ENCODE measurements at places on chromosomes 7 and 10. TPM values are rescaled to one million over a fixed set of nuclear protein-coding genes. Genes with fewer than 3 reads are reported as not detected.

GRCh38 chr10:18689498-18689897, 30.3 kb downstream of the ARL5B start:
- no peak for DNase-seq

Gene AKR1C8
- not detected for total RNA-seq

DNA sequence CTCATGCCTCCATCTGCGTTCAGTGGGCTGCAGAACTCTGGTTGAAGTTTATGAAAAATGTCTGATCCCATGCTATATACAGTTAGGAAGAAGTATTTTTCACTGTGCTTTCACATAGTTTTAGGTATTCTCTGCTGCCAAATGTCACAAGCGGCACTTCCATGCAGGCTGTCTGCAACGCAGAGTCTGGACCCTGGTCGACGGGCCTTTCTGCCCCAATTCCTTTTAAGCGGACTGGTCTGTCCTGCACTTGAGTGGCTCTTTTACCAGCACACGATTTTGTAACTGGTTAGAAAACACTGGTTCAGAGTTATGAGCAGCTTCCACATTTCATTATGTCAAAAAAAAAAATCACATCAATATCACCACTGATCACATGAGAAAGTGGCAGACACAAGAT, 143.0 kb downstream of the DIP2C start:
- DNase-seq = no peak

Gene VWDE
- 0.51 TPM for total RNA-seq

- no peak for DNase-seq
Measured at GRCh38 chr7:1068619-1069018, 19.3 kb upstream of the GPER1 start.

Gene CCL24
- total RNA-seq = not detected

- DNase-seq = no peak
Measured at GRCh38 chr10:81472927-81473470, 402.0 kb upstream of the NRG3 start.

Gene GHRHR
- total RNA-seq = not detected

DNA sequence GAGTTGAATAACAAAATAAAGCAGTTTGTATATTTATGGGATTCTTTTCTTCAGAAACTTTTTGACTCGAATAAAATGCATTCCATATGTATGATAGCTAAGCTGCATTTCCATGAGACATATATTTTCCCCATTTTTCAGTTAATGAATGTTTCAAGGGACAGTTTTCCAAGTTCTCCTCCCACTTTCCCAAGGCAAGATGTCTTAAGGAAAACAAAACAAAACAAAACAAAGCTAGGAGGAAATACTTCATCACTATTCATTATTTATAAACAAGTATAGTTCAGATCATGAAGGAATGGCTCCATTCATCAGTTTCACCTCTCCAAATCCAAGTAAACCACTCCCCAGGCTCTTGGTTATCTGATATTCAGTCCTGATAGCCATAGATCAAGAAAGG, 261.0 kb downstream of the WDR11 start:
- no peak for DNase-seq

DNA sequence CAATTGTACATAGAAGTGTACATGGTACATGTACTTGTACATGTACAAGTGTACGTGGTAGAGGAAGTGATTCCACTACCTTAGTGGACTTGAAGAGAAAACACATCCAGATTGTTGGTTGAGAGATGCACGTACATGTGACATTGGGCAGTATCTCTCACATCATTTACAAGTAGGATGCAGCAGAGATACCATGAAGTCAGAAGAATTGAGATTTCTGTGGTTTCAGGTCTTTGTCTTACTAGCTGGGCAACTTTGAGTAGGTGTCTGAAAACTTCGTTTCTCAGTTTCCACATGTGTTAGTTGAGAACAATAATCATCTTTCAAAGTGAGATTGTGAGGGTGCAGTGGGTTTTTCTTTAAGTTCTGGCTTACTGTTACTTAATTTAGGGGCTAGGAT, 21.5 kb downstream of the CLDN12 start:
- DNase-seq = no peak

Gene GPR141
- 0.80 TPM for total RNA-seq

Gene PLA2G12B
- total RNA-seq = not detected

DNA sequence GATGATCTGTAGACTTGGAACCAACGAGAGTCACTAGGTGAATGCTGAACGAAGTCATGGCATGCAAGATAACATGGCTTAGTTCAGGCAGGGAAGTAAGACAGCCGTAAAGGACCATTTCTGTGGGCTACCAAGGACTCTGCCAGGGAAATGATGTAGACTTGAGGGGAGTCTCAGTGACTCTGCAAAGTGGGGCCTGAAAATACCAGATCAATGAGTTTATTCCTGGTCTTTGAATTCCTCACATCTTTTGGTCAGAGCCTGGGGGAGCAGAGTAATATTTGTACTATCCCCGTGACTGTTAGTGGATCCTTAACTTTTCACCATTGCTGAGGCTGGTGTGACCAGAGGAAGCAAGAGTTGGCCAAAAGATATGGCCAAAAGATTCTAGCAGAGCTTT, 60.7 kb upstream of the INHBA start:
- DNase-seq = no peak

DNA sequence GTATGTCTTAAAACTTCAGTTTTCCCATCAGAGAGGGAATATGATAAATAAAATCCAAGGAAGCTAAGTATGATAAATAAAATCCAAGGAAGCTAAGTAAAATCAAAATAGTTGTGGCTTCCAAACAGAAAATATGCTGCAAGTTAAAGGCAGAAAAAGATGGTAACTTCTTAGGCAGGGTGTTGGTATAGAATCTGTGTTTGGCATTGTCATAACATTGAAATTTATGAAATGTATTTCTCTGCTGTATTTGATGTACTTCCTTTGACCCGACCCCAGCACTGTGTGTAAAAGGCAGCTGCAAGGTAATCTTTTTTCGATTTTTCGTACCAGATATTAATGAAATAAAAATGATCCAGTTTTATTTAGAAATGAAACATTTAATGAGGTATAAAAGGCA, 537.2 kb downstream of the TFEC start:
- DNase-seq = no peak

GRCh38 chr10:29473087-29473356, 161.7 kb downstream of the SVIL start:
- no peak for DNase-seq

DNA sequence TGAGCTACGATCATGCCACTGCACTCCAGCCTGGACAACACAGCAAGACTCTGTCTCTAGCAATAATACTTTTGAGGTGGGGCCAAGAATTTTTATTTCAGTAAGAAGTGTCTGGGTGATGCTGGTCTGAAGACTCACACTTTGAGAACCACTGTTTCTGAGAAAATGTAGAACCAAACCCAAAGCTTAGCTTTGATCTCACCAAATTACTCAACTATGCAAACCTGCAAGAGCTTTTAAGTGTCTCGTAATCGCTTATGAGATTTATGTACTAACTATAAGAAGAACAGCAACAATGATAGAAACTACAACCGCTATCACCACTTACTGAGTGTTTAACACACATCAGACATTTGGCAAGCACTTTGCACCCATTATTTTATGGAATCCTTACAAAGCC, 29.5 kb downstream of the APBB1IP start:
- DNase-seq = no peak

- DNase-seq = no peak
Measured at GRCh38 chr7:22578007-22578733, 78.2 kb upstream of the STEAP1B start.

Gene TMEM229A
- total RNA-seq = not detected

Gene CEP55
- 4.3 TPM for total RNA-seq

GRCh38 chr10:79142064-79142491, 73.3 kb downstream of the ZMIZ1 start:
- no peak for DNase-seq

DNA sequence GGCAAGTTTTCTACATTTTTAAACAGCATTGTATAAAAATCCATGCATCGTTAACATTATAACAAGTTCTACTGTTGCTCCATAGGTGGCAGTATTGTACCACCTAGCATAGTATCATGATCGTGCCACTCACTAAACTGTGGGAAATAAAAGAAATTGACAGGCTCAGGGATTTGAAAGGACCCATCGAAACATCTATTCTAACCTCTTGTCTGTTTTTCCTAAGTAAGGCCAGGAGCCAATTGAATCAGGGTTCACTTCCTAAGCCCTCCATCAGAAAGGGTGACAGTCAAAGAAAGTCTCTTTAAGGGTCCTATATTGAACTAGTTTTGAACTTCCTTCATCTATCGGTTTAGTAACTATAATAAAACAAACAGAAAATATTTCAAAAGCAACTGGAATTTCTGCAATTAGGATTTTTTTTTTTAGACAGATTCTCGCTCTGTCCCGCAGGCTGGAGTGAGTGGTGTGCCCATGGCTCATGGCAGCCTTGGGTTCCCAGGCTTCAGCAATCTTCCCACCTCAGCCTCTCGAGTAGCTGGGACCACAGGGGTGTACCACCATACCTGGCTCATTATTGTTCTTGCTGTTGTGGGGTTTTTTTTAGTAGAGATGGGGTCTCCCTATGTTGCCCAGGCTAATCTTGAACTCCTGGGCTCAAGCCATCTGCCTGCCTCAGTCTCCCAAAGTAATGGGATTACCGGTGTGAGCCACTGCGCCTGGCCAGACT, 9.4 kb downstream of the HACD1 start:
- DNase-seq = no peak

Gene ACSM6
- 4.7 TPM for total RNA-seq

- no peak for DNase-seq
Measured at GRCh38 chr7:100968031-100968430, 1.3 kb upstream of the MUC12 start.

- DNase-seq = no peak
Measured at GRCh38 chr10:45580371-45581215, 92.0 kb downstream of the ZFAND4 start.

DNA sequence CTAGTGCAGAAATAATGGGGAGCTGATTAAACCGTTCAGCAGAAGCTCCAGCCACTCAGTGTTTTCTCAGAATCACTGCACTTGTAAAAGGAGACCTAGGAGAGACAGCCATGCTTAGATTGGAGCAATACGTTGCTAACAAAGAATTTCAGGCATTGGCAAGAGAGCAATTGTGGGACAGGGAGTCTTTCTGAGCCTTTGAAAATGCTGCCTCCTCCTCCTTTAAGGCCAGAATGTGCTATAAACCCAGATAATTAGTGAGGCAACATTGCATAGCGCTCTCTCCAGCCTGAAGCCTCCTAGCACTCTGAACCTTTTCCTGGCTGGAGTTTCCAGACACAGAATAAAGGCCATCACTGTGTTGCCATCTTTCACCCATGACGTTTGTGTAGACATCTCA, 18.5 kb upstream of the PTPRN2 start:
- DNase-seq = no peak

Gene MYL10
- not detected for total RNA-seq

- no peak for DNase-seq
Measured at GRCh38 chr10:100827819-100828737, 82.7 kb downstream of the PAX2 start.

Gene WASHC2C
- 25.2 TPM for total RNA-seq

- DNase-seq = no peak
Measured at GRCh38 chr10:51765284-51765971, 66.0 kb upstream of the CSTF2T start.

DNA sequence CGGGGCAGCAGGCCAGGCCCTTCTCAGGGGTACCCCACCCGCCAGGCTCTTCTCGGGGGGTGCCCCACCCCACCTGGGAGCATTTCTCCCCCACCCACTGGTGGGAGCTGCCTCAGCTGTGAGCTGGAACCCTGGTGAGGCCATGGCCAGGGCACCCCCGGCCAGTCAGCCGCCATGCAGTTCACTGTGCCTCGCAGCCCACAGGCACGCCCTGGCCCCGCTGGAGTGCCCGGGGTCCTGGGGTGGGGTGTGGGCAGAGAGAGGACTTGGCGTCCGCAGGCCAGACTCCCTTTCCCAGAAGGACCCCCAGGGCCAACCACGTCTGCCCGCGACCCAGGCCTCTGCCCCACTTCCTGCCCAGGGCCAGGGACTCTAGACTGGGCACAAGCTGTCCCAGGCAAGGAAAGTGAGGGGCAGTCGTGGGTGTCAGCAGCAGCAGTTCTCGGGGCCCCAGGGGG, 13.1 kb downstream of the DPYSL4 start:
- DNase-seq = no peak
